Omental fat pad (tissue), 4 donors: ENCODE measurements at places on chromosomes 7 and 10.

- no peak for DNase-seq
These were observed 1.1 kb upstream of the DIP2C start for GRCh38 chr10:690372-691161.

GRCh38 chr7:120805636-120806388 lies 52.1 kb downstream of the TSPAN12 start:
- peak; percentile 51 for DNase-seq

GRCh38 chr10:80870282-80870681 lies 332.6 kb downstream of the SH2D4B start:
- DNase-seq = no peak

- no peak for DNase-seq
These were observed 59.6 kb upstream of the NUPR2 start for GRCh38 chr7:56175771-56176170.

GRCh38 chr10:125071008-125071407 lies 89.4 kb downstream of the CTBP2 start:
- DNase-seq = no peak

GRCh38 chr7:111741811-111742240 lies 179.5 kb upstream of the IMMP2L start:
- no peak for DNase-seq

GRCh38 chr10:21010615-21011014 lies 113.5 kb upstream of the NEBL start:
- DNase-seq = no peak

GRCh38 chr10:36200577-36200976 lies 558.5 kb upstream of the FZD8 start:
- no peak for DNase-seq

- DNase-seq = no peak
These were observed 12.8 kb downstream of the LRRN3 start for GRCh38 chr7:111103678-111104274.

- no peak for DNase-seq
These were observed 29.0 kb downstream of the STEAP1B start for GRCh38 chr7:22470981-22471380.

DNA sequence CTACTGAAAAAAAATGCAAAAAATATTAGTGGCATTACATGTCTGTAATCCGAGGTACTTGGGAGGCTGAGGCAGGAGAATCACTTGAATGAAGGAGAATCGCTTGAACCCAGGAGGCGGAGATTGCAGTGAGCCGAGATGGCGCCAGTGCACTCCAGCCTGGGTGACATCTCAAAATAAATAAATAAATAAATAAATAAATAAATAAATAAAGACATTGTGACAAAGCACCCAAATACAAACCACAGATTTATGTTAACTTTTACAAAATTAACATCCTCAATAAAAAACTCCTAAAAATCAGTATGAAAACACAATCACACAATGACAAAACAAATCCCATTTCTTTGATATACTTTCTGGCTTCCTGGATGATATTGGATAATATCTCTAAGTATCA lies 808.3 kb downstream of the REEP3 start:
- no peak for DNase-seq
